ENCODE measurements at places on chromosomes 2 and 18.

DNA sequence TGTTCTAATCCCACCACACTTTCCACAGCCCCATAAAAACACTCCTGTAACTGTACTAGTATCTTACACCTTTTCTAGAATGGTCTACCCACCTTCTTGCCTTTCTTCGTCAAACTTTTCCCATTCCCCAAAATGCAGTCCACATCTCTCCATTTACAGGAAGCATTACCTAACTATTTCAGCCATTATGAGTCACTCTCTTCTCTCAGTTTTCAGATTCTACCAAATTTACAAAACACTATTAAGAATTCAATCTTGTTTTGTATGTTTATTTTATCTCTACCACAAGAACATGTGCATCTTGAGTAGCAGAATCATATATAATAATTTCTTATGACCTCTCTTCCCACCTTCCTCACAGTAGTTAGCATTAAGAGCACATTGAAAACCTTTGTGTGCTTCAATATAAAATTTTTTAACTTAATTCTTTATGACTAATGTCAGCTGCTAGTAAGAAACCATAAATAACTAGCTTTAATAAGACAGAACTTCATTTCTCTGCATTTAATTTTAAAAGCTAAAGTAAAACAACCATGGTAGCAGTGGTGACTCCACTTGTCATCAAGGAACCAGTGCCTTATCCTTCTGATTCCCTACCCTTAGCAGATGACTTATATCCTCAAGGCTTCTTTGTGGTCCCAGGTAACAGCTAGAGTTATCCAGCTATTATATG, 56.6 kb upstream of the MAP2 start:
- DNase-seq: no peak

- DNase-seq: no peak
Measured at GRCh38 chr2:219414857-219415256, 3.3 kb upstream of the DES start.

GRCh38 chr2:2567776-2568175, 236.7 kb upstream of the MYT1L start:
- no peak for DNase-seq

DNA sequence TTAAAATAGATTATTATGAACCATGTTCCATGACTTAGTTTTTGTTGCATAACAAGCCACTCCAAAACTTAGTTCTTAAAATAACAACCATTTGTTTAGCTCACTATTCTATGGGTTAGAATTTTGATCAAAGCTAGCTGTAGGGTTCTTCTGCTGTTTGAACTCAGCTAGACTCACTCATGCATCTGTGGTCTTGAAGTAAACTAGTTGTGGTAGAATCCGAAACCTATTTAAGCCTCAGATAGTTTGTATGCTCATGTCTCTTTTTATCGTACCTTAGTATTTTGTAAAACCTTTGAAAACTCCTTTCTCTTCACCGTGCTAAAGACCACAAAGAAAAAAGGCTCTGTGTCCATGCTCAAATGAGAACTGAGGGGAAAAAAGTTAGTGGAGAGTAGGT, 166.6 kb downstream of the XIRP2 start:
- no peak for DNase-seq

DNA sequence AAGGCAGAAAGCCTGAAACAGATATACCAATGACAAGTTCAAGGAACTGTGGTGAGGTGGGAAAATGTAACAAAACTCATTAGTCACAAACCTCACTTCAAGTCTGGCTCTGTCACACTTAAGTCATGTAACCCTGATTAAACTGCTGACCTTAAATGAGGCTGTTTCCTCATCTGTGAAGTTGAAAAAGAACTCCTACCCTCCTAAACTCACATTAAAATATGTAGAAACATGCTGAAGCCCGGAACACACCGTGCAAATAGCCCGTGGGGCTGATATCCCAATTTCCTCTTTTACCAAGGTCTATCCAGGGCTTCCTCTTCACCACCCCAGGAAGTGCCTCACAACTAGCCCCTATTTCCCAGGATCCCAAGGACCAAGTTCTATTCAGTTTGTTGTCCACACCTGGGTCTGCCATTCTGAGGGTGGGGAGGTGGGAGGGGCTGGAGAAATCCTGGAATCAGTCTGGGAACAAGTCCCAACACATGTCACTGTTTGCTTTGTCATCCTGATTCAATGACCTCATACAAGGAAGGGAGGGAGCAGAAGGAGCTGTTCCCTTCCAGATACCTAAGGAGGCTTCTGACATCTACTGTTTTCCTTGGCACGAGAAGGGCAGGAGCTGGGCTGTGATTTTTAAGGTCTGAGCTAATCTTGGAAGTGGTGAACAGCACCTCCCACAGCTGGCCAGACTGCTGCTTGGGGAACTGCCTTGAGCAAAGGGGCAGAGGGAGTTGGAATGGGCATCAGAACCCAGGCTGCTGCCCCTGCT, 42.3 kb downstream of the SLC4A1AP start:
- DNase-seq: no peak

- no peak for DNase-seq
Measured at GRCh38 chr2:26679867-26680266, 12.7 kb upstream of the KCNK3 start.

DNA sequence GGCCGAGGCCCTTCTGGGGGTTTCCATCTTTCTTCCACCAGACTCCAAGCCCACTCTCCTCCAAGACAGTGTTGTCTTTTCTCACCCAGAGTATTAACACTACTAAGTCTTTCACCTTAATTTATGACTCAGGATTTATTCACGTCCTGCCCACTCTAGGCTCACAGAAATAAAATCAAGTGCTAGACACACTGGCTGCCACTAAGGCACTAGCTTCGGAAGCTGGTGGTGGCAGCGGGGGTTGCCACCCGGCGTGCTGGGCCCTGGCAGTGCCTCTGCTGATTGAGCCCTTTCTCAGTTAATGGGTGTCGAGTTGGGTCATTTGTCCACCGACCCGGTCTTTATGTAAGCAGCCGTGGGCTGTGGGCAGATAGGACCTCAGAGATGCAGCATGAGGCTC, 93.6 kb upstream of the FZD5 start:
- no peak for DNase-seq

- no peak for DNase-seq
Measured at GRCh38 chr2:168190590-168191336, 56.6 kb downstream of the STK39 start.

GRCh38 chr2:217683106-217683870, 319.5 kb downstream of the TNS1 start:
- DNase-seq: no peak

- no peak for DNase-seq
Measured at GRCh38 chr2:144114760-144115159, 405.2 kb downstream of the ZEB2 start.

GRCh38 chr2:161613161-161613560, 11.1 kb upstream of the SLC4A10 start:
- DNase-seq: no peak

DNA sequence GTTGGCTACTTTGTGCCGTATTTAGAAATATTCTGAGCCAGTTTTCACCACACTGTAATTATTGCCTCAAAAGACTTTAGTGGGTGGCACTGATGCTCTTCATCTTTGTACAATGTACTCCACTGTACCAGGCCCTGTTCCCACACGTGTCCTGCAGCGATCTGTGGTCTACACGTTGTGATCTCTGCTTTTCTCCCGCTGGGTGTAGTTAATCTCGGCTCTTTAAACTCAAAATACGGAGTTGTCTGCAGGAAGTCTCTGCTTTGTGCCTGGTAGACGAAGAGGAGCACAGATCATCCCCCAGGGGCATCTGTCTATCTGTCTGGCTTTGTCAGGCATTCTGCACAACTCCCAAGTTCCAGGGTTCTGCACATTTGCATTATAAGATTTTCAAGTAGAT, 12.1 kb upstream of the GREB1 start:
- DNase-seq: no peak

DNA sequence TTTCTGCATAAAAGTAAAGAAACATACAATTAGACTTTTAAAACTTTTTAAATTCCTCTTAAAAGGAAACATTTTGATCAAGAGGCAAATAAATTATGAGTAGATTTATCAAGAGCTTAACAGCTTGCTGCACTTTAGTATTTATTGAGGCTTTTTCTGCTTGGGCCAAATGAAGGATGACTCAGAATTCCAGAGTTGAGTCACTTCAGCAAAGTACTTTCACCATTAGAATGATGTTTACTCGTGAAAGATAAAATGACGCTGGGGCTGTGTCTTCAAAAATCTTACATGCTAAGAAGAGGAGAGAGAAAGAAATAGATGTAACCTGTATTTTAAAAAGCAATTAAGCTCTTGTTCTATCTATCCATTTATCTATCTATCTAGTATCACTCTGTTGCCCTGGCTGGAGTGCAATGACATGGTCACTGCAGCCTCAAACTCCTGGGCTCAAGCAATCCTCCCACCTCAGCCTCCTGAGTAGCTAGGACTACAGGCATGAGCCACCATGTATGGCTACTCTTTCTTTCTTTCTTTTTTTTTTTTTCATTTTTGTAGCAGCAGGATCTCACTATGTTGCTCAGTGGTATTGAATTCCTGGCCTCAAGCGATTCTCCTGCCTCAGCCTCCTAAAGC, 75.3 kb upstream of the RIOK3 start:
- DNase-seq: no peak

- no peak for DNase-seq
Measured at GRCh38 chr2:202530038-202530437, 104.7 kb upstream of the FAM117B start.

DNA sequence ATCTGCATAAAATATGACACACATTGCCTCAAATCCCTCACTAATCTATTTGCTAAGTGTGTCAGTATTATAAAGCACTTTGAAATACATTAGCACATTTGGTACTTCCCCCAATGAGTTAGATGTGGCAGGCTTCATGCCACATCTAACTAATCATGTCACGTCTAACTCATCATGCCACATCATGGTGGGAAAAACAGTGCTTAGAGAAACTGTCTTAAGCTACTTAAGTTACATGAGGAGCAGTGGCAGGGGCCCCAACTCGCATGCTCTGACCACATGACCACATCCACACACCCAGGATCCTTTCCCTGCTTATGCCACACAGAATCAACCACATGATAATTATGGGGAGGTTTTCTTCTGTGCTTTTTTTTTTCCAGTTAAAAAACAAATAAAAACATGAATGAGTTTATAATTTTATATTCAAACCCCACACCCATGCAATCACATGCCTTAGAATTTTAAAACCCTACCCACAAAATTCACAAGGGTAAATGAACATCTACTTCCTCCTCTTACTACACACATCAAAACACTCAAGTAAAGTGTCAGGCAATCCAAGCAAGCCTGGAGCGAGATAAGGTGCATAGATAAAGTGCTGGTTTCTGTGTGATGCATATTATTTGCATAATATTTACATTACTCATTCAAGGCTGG, 1.6 kb downstream of the ABCA12 start:
- DNase-seq: no peak

DNA sequence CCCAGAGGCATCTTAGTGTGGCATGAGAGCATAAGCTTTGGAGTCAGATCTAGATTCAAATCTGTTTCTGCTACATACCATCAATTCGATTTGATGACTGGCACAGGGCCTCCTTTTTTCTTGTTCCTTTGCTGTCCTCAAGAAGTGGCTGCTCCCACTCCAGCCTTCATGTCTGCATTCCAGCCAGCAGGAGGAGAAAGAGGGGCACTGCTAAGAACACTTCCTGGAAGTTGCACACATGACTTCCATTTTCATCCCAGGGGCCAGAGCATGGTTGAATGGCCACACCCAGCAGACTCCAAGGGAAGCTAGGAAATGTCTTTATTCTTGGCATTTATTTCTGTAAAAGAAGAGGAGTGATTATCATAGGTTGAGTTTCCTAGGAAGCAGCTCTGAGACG, 50.4 kb downstream of the EML6 start:
- no peak for DNase-seq

DNA sequence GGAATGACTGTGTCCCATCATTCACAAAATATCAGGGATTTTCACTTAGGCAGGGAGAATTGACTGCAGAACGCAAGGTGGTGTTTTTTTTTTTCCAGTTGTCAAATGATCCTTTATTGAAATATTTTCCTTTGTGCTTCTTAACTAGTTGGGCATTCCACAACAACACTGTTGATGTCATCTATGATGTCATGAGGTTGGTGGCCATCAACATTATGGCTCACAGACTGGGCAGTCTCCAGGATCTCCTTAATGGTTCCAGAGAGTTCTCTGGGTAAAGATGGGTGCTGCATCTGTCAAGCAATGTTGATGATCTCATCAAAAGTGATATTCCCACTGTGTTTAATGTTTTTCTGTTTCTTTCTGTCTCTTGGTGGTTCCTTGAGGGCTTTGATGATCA, 31.8 kb upstream of the PLEKHM3 start:
- no peak for DNase-seq

GRCh38 chr2:226048611-226049010, 649.1 kb downstream of the NYAP2 start:
- no peak for DNase-seq

DNA sequence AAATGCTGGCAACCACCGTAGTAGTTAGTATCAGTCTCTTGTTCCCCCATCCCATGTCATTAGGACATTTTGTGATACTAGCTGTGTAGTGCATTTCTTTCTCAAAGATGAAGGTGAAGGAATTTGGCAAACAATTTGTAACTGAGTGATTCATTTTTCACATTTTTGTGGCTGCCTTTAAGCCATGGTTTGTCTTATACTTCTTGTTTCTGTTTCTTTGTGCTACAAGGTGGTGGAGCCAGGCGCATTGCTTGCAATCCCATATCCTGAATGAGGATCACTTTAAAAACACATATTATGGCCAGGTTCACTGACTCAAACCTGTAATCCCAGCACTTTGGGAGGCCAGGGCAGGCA, 40.6 kb downstream of the GPD2 start:
- DNase-seq: no peak

GRCh38 chr18:12802538-12802937, 81.5 kb downstream of the PTPN2 start:
- no peak for DNase-seq

DNA sequence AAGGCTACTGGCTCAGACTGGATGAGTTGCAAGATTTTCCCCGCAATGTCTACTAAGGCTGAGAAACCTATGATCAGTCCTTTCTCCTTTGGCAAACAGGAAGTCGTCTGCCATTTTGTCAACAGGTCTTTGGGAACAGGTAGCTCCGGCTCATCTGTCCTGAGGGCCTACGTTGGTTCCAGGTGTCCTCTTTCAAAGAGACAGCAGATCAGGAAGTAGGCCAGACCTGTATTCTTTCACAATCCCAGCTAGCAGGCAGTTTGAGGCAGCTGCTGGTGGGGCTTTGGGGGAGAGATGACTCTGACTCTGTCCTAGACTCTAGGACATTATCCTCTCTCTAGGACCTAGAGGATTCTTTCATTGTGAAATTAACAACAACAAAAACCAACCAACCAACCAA, 98.6 kb downstream of the ACTR2 start:
- DNase-seq: no peak

GRCh38 chr2:96816836-96817702, 1.0 kb downstream of the CNNM3 start:
- DNase-seq: no peak

- DNase-seq: no peak
Measured at GRCh38 chr2:240236217-240237111, 96.0 kb upstream of the OTOS start.

DNA sequence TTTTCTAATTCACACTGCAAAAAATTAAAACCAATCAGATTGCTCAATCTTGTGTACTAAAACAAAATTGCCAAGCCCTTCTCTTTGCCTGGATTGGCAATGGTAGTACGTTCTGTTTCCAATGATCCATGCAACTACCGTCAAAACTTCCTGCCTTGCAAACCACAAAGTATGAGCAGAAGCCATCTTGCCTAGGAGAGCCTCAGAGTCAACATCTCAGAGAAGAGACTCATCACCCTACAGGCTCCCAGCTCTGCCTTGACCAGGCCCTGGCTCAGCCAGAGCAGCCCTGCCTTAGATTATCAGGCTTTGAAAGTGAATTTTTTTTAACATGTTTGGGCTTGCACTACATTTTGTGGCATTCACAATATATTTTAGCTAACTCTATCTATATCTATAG, 574.1 kb downstream of the SATB2 start:
- DNase-seq: no peak

GRCh38 chr2:174171686-174172445, 76.5 kb downstream of the OLA1 start:
- no peak for DNase-seq

Data from stimulated activated CD8-positive, alpha-beta memory T cell treated with anti-CD3 and anti-CD28 coated beads, Interleukin-15, amount 100 ng/mL, for 24 hours (primary cell).